GM12878 (cell line): ENCODE measurements at places on chromosomes 16 and 17.

DNA sequence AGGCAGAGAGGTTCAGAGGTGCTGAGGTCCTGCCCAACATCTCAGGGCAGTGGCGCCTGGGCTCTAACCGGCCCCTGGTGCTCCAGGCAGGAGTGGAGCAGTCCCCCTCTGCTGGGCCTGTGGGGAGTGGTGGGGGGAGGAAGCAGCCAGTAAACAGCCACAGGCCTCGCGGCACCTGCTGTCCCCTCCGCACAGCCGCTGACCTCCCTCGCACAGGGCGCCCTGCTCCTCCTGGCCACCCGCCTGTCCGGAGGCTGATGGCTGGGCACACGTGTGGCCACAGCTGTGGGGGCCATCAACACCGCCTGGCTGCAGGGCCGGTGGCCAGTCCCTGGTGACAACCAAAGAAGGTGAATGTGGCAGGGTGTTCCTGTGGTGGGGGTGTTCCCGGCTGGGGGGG lies 36.8 kb upstream of the PABPN1L start:
- no peak for DNase-seq
- H3K36me3 ChIP-seq, result no peaks in the 10 kb centered on the region; the same call in none of the 2 replicates
- H3K4me1 ChIP-seq, result no peaks in the 10 kb centered on the region; the same call in 1 of the 2 replicates

DNA sequence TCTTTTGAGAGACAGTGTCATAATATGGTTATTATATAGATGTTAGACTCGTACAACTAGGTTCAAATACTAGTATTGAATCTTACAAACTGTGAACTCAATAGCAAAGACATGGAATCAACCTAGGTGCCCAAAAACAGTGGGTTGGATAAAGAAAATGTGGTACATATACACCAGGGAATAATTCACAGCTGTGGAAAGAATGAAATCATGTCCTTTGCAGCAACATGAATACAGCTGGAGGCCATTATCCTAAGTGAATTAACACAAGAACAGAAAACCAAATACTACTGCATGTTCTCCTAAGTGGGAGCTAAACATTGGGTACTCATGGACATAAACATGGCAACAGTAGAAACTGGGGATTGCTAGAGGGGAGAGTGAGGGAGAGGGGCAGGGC lies 8.1 kb downstream of the PHKB start:
- peaks cover 5% of the 10 kb centered on the region; the same call in 1 of the 2 replicates for H3K4me1 ChIP-seq
- H3K36me3 ChIP-seq, result no peaks in the 10 kb centered on the region; the same call in 1 of the 2 replicates
- H3K27ac ChIP-seq, result no peak overlapping the region
- H3K4me3 ChIP-seq, result no peak overlapping the region

DNA sequence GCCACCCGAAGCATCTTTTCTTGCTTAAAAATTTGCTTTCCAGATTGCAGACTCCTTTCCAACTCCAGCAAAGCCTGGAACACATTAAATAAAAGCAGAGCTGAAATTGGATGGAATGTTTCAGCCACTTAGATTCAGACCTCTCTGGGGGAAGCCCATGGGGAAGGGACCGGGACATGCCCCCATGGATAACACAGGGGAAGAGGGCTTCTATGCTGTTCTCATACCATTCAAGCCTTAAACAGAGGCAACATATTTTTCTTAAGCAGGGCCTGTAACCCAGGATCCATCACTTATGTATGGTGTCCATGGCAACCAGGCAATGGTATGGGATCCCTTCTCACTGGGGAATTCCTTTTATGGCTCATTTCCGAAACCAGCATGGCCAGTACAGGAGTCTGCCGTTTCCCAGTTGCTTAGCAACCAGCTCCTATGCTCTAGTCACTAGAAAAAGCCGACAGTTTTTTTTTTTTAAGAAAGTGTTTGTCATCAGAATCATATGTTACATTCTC lies 62.0 kb upstream of the MARCHF10 start:
- H3K36me3 ChIP-seq, result no peaks in the 10 kb centered on the region
- H3K4me1 ChIP-seq, result no peaks in the 10 kb centered on the region
- H3K27me3 ChIP-seq, result no peaks in the 10 kb centered on the region
- no peak overlapping the region for H3K4me3 ChIP-seq
- no peak for DNase-seq
- no peak overlapping the region for H3K27ac ChIP-seq

GRCh38 chr16:19864566-19864965 lies 20.1 kb downstream of the GPRC5B start:
- H3K4me1 ChIP-seq, result no peaks in the 10 kb centered on the region
- no peak overlapping the region for H3K27ac ChIP-seq
- no peak overlapping the region for H3K4me3 ChIP-seq

DNA sequence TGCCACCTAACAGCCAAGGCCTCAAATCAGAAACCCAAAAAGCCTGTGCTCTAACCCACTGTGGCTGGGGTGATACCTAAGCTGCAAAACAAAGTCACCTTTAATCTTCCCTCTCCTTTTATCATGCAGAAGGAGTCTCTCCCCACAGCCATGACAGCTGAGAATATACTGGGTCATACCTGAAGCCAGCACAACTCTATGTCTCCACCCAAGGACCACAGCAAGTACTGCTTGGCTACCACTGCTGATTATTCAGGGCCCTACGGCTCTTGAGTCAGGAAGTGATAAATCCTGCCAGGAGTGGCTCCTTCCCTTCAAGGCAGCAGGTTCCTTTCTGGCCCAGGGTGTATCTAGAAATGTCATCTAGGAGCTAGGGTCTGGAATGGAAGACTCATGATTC lies 151.5 kb upstream of the TOM1L1 start:
- H3K4me1 ChIP-seq, result no peaks in the 10 kb centered on the region
- DNase-seq, result no peak
- H3K27ac ChIP-seq, result no peak overlapping the region
- no peaks in the 10 kb centered on the region for H3K27me3 ChIP-seq
- no peaks in the 10 kb centered on the region for H3K36me3 ChIP-seq

- no peak overlapping the region for H3K27ac ChIP-seq
- no peak for DNase-seq
- H3K4me3 ChIP-seq, result no peak overlapping the region
- no peaks in the 10 kb centered on the region for H3K36me3 ChIP-seq
- H3K4me1 ChIP-seq, result 0 out of 2 replicates have a peak, but pooled peaks cover 3% of the 10 kb centered on the region
These were observed 166.6 kb upstream of the NOG start for GRCh38 chr17:56426901-56427300.

DNA sequence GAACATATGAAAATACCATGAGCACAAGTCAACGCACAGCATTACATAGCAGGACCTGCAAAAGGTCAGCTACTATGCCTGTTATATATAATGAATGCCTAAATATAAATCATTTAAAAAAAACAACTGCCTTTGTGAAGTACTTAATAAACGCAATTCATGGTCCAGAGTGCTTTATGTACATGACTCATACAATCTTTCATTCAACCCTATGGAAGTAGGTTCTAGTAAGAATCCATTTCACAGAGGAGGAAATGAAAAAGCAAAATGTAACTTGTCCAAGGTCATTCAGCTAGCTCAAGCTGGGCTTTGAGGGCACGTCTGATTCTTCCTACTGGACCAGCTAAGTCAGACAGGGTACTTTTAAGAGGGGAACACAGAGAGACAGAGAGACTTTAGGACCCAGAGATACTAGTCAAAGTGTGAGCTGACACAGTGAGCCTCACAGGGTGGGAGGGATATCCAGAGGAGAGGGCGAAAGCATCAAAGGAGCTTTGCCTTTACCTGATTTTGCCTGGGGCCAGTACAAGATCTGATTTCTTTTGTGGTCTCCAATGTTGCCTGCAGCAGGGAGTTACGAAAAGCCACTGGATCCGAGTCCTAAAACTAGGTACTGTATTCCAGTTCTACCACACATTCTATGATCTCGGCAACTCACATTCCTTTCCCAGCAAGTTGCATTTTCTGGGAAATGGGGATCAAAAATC lies 83.4 kb upstream of the ZFHX3 start:
- H3K4me3 ChIP-seq, result no peak overlapping the region
- no peaks in the 10 kb centered on the region for H3K36me3 ChIP-seq
- H3K27ac ChIP-seq, result no peak overlapping the region
- no peaks in the 10 kb centered on the region for H3K27me3 ChIP-seq
- no peak for DNase-seq
- H3K4me1 ChIP-seq, result no peaks in the 10 kb centered on the region

DNA sequence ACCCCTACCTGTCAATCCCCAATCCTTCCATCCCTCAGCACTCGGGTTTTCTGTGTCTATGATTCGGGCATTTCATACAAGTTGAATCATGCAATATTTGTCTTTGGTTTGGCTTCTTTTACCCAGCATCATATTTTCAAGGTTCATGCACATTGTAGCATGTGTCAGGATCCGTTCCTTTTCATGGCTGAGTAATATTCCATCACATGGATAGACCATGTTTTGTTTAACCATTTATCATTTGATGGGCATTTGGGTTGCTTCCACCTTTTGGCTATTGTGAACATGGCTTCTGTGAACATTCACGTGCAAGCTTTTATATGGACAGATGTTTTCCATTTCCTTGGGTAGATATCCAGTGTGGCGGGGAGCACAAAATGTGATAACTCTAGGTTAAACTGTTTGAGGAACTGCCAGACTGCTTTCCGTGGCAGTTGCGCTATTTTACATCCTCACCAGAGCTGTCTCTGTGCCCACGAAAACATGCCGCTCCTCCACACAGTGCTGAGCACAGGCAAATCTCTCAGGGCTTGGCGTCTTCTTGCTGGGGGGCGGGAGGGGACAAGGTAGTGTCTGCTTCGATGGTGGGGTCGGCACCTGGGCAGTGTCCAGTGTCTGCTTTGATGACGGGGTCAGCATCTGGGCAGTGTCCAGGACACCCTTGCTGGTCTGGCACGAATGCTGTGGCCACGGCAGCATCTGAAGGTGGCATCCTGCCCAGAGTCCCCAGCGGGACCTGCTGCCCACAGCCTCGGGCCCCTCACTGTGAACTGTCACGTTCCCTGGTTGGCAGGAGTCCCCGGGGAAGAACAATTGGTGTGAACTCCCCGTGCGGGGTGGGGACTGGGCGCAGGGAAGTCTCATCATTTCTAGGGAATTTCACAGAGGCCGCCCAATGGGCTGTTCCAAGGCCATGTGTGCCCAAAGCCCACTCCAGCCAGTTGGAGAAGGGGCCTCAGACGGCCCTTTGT lies 32.4 kb upstream of the JPH3 start:
- H3K27ac ChIP-seq, result no peak overlapping the region
- no peaks in the 10 kb centered on the region for H3K36me3 ChIP-seq
- DNase-seq, result no peak

DNA sequence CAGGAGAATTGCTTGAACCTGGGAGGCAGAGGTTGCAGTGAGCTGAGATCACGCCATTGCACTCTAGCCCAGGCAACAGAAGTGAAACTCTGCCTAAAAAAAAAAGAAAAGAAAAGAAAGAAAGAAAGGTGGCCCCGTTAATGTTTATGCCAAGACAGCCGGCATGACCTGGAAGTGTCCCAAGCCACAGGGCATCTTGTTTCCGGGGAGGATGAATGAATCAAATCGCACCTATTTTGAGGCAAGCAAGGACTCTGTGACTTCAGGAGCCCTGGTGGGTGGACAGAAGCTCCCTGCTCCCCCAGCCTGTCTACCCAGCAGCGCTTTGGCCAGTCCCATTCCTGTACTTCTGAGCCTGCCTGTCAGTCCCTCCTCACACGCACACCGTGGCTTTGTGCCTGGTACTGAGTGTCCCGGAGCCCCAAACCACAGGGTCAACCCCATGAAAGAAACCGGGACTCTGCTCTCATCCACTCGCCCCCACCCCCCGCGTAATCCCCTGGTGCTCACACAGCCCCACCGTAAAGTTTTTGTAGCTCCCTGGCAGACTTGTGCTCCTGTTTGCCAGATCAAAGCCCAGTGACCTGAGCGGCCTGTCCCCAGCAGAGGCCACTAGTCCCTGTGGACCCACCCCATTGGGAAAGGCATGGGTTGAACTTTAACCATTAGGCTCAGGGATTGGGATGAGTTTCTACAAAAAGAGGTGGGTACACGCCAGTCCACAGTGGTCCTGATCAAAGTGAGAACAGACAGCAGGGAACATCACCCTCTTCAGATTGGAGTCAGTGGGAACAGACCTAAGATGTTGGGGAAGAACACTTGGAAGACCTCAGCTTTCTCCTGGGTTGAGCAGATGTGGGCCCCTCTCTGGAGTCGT lies 19.3 kb downstream of the CD2BP2 start:
- no peaks in the 10 kb centered on the region for H3K36me3 ChIP-seq
- H3K4me1 ChIP-seq, result peaks cover 6% of the 10 kb centered on the region
- H3K27ac ChIP-seq, result no peak overlapping the region

GRCh38 chr16:82242201-82242600 lies 72.2 kb upstream of the MPHOSPH6 start:
- no peak overlapping the region for H3K27ac ChIP-seq
- H3K27me3 ChIP-seq, result peaks cover 2% of the 10 kb centered on the region; the same call in 1 of the 2 replicates
- DNase-seq, result no peak

GRCh38 chr17:74052993-74053711 lies 150.3 kb upstream of the RPL38 start:
- H3K36me3 ChIP-seq, result no peaks in the 10 kb centered on the region
- DNase-seq, result no peak
- H3K27me3 ChIP-seq, result peaks cover 6% of the 10 kb centered on the region
- no peak overlapping the region for H3K27ac ChIP-seq
- no peak overlapping the region for H3K4me3 ChIP-seq

GRCh38 chr17:50798424-50799288 lies 31.3 kb upstream of the ANKRD40CL start:
- no peak overlapping the region for H3K4me3 ChIP-seq
- H3K27me3 ChIP-seq, result no peaks in the 10 kb centered on the region
- DNase-seq, result no peak
- no peaks in the 10 kb centered on the region for H3K4me1 ChIP-seq
- H3K36me3 ChIP-seq, result no peaks in the 10 kb centered on the region

DNA sequence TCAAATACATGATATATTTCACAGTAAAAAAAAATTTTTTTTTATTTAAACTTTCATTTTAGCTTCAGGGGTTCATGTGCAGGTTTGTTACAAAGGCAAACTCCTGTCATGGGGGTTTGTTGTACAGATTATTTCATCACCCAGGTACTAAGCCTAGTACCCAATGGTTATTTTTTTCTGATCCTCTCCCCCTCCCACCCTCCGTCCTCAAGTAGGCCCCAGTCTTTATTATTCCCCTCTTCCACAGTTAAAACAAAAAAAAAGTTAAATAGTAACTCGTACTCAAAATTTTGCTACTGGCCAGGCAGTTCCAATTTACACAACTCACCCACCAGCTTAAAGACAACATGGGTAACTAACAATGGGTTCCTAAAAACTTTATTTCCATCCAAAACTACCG lies 63.9 kb downstream of the WDR59 start:
- H3K27me3 ChIP-seq, result no peaks in the 10 kb centered on the region
- no peak overlapping the region for H3K27ac ChIP-seq
- H3K4me1 ChIP-seq, result no peaks in the 10 kb centered on the region
- H3K36me3 ChIP-seq, result peaks cover 20% of the 10 kb centered on the region
- no peak overlapping the region for H3K4me3 ChIP-seq
- DNase-seq, result no peak

- DNase-seq, result no peak
- H3K27ac ChIP-seq, result no peak overlapping the region
- H3K4me1 ChIP-seq, result no peaks in the 10 kb centered on the region
- no peak overlapping the region for H3K4me3 ChIP-seq
- H3K36me3 ChIP-seq, result no peaks in the 10 kb centered on the region
- H3K27me3 ChIP-seq, result no peaks in the 10 kb centered on the region
These were observed 2.2 kb downstream of the MSLN start for GRCh38 chr16:762595-763268.
